Body of pancreas (tissue), 4 donors: ENCODE measurements at places on chromosomes 2 and 18.

- no peak for DNase-seq
These were observed 383.2 kb upstream of the SLC14A2 start for GRCh38 chr18:45232061-45232460.

DNA sequence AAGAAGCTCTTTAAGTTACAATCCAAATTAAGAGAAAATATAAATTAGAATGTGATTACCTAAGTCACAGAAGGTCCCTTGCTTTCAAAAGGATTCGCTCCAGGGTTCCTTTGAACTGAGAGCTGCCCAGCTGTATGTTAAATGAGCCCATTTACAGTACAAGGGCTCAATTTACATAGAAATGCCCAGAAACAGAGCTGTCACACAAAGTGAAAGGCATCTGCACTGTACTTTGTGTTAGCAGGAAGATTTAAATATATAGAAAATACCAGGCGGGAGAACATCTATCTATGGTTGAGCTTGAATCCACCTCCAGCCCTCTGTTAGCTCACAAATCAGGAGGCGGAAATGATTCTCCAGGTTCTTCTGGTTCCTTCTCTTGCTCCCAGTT, 272.9 kb downstream of the PAX3 start:
- no peak for DNase-seq

- no peak for DNase-seq
These were observed 158.9 kb downstream of the SEPTIN10 start for GRCh38 chr2:109454765-109455394.

GRCh38 chr18:10391506-10391905, 62.9 kb upstream of the APCDD1 start:
- DNase-seq = no peak
